Cardiac septum (tissue), 1 donor: ENCODE measurements at places on chromosomes 2 and 18.

GRCh38 chr2:88680266-88680902, 11.1 kb upstream of the RPIA start:
- no peak for DNase-seq

GRCh38 chr2:240393831-240394410, 41.5 kb upstream of the GPC1 start:
- peak; percentile 65 for DNase-seq

GRCh38 chr18:8734496-8734895, 29.1 kb downstream of the MTCL1 start:
- DNase-seq = no peak

GRCh38 chr2:156625360-156626170, 189.4 kb downstream of the GPD2 start:
- no peak for DNase-seq

- no peak for DNase-seq
Measured at GRCh38 chr2:33238111-33238510, 238.3 kb upstream of the RASGRP3 start.

GRCh38 chr2:13818002-13818401, 814.5 kb upstream of the LRATD1 start:
- no peak for DNase-seq

DNA sequence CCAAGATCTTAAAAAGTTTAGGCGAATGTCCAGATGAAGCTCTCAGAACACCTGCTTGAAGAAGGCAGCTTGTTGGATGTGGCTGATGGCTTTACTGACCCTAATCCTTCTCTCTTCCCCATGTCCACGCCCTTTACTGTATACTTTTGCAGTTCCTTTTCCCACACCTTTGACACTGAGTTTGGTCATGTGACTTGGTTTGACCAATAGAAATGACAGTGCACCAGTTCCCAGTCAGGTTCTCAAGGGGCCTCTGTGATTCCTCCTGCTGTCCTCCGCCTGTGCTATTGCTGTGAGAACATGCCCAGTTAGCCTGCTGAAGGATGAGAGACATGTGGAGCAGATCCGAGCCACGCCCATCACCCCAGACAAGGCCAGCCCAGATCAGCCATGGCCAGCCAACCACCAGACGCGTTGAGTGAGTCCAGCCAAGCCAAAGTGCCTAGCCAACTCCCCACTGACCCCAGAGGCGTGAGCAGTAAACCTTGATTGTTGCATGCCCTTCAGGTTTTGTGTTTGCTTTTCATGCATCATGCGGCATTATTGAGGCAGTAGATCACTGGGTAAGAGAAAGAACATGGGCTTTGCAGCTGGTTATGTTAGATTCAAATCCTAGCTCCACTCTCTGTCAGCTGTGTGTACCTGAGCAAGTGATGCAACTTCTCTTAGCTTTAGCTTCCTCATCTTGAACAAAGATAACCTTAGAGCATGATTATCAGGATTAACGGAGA, 258.0 kb upstream of the SIX2 start:
- DNase-seq = no peak

- DNase-seq = no peak
Measured at GRCh38 chr18:23838233-23838632, 149.0 kb downstream of the LAMA3 start.

- peak; percentile 44 for DNase-seq
Measured at GRCh38 chr18:51151568-51152511, 45.6 kb downstream of the MEX3C start.

- no peak for DNase-seq
Measured at GRCh38 chr2:226334981-226335720, 464.5 kb downstream of the IRS1 start.

- no peak for DNase-seq
Measured at GRCh38 chr18:22211657-22212056, 42.3 kb downstream of the GATA6 start.

- DNase-seq = no peak
Measured at GRCh38 chr2:229993236-229993635, 70.9 kb downstream of the FBXO36 start.

DNA sequence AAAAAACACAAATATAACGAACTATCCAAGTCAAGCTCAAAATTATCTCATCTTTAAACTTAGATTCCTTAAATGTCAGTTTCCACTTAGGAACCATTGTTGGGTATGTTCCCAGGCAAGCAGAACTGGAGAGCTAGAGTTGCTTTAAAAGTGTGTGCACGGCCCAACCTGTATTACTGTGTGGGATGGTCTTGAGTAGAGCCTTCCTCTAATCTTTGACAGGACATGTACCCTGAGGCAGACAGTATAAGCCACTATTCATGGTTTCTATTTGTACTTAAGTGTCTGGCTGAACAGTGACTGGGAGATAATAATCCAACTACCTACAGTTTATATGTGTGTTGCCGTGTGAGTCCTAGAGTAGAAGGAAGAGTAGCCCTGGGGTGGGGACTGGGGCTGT, 239.7 kb downstream of the GPD2 start:
- DNase-seq = no peak

DNA sequence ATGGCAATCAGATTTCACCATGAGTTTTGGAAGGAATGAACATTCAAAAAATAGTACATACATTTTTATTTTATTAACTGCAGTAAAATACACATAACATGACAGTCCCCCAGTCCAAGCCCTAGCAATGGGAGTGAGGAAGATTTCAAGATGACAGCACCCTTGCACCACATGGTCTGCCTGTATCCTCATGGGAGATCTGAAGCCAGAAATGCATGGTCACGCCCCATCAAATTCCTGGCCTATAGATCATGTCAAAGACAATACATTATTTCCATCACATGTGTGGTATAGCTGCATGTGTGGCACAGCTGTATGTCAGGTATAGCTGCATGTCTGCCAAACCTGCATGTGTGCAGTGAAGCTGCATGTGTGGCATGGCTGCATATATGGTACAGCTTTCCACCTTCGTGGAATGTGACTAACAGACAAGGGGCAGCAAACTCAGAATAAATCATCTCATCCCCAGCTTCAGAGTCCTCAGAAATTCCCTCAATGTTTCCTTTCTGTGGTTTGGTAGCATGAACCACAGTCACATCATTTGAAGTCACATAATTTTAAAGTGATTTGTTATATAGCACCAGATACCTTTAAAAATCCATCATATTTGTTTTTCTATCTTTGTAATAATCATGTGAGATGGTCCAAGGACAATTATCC, 518.2 kb upstream of the SOX11 start:
- no peak for DNase-seq

DNA sequence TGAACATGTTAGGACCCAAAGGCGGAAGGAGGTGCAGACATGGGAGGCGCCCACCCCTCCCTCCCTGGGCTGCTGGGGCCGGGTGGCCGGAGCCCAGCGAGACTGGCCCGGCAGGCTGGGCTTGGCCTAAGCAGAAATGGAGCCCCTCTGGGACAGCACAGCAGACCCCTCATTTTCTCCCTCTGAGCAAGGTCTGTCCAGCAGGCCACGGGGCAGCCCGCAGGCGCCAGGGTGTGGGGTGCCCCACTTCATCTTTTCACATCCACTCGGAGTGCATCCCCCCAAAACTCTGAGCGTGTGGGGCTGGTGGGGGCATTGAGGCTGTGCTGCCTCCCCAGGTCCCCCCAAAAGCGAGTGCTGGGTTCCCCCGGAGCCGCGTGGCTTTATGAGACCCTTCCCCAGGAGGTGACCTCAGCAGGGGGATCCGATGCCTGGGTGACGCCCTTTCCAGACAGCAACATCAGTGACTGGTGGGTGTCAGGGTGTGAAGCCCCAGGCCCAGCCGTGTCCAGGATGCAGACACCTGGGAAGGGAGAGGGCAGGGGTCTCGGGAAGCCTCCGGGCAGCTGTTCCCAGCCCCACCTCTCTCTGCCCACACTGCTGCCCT, 36.7 kb upstream of the GPC1 start:
- DNase-seq = peak; percentile 64

GRCh38 chr18:56627991-56628390, 10.4 kb downstream of the TXNL1 start:
- no peak for DNase-seq

DNA sequence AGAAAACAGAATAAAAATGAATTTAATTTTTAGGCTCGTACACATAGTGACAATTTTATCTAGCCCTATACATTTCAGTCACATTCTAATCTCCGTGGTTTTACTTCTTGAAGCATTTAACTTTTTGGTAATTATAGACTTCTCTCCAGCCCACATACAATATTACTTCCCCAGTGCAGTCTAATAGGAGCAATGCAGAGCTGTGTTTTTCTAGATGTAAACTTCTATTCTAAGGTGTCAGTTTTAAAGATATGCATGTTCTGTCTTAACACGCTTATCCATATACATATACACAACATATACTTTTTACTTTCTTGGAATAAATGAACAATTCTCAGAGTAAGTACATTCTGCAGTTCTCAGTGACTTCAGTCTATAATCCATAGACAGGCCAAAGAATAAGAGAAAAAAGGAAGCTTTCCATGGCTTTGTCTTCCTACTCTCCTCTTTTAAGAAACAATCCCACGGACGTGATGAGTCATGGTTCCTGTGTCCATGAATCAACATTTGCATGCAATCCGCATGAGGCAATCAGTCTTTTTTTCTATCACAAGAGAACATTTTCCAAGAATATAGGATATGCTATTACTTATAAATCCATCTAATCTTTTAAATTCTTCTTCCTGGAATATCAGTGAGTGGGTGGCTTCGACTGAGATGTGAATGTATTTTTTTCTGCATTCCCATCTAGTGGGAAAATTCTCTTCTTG, 42.8 kb downstream of the CCDC102B start:
- DNase-seq = no peak

- DNase-seq = no peak
Measured at GRCh38 chr2:63819765-63820717, 21.7 kb upstream of the UGP2 start.

DNA sequence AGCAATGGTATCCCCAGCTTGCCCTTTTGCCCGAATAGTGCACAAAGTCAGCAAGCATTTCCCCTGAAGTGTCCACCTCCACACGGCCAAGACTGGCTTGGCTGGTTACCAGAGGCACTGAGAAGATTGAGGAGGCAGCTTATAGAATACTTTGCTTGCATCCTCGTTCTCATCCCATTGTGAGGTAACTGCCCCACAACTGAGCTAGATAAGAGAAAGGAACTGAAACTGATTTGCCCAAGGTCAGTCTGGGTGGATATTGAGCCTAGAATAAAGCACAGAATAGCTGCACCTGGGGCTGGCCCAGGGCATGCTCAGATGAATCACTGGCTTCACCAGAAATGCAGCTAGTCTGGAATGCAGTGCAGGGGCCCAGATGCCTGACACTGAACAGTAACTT, 32.7 kb upstream of the MAP4K3 start:
- DNase-seq = no peak

DNA sequence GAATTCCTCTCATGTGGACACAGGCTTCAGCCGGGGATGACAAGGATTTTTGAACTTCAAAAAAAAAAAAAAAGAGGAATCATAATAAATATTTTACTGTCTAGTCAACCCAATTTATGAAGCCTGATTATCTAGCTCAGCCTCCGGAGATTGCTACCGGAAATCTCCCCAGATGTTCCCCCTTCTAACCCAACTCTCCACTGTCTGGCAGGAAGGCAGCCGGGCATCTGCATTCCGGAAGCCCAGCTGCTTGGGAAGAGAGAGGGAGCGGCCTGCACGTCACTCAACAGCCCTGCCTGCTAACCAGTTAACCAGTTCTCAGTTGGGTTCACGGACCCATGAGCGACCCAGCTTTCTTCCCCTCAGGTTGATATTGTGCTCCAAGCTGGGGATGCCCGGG, 87.2 kb upstream of the POU3F3 start:
- DNase-seq = no peak

- no peak for DNase-seq
Measured at GRCh38 chr18:36377626-36378025, 80.1 kb downstream of the FHOD3 start.

GRCh38 chr2:122622934-122623333, 867.5 kb downstream of the TSN start:
- DNase-seq = no peak

- no peak for DNase-seq
Measured at GRCh38 chr2:212995920-212996319, 155.5 kb downstream of the IKZF2 start.

DNA sequence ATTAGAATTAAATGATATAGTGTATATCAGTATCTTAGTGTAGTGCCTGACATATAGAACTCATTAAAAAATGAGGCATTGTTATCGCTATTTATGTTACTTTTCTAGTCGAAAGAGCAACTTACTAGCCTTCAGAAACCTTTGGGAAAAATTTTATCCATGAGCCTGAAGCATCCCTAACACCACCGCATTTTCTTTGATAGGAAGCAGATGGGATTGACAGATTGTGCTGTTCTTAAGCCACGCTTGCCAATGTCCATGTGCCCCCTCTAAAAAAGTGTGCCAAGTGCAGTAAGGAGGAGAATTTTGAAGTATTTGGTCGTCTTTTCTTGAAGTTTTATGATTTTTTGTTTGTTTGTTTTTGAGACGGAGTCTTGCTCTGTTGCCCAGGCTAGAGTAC, 29.1 kb downstream of the PPM1B start:
- no peak for DNase-seq

DNA sequence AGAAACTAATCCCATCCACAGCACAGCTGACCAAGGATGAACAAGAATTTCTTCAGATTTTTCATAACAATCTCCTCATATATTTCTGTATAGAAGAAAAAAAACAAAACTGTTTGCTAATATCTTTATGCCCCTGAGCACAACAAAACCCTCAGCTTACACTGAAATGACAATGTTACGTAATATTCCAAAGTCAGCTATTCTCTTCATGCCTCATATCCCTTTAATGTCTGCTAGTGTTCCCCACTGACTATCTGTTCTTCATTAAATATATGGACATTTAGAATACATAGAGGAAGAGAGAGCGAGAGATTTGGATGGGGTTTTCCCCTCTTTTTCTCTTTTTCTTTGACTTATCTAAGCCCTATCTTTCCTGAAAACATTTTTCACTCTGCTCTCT, 87.9 kb upstream of the GULP1 start:
- no peak for DNase-seq

DNA sequence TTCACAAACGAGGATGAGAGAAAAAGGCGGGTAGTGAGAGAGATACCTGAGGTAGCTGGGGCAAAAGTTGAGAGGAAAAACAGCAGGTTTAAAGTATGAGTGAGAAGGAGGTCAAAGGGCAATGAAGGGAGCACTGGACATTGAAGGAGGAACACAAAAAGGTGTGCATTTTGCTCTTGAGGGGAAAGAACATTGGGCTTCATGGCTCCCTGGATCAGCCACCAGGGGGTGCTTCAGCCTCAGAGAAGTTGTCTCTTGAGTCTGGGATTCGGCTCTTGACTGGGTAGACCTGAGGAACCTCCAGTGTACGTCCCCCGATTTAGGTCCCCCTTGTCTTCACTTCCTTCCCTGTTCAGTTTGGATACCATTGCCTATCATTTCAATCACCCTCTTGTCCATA, 128.5 kb downstream of the RAPGEF4 start:
- no peak for DNase-seq

GRCh38 chr2:214293593-214293992, 117.3 kb upstream of the VWC2L start:
- DNase-seq = no peak
